ENCODE measurements at places on chromosomes 11 and 22.

DNA sequence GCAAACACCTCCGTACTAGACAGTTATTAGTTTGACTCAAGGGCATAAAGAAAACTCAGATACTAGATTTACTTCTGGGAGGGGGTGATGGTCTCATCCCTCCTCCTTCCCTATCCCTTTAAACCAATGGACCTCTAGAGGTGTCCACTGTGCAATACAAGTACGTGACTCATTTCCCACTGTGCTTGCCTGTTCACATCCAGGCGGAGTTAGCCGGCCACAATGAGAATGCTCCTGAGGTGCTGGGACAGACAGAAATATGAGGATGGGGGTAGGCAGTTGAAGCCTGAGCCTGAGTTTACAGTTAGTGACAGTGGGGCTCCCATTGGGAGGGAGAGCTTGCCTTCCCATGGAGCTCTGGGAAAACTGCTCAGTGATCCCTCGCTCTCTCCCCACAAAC lies 8.4 kb upstream of the PMM1 start:
- DNase-seq, result peak; percentile 77

DNA sequence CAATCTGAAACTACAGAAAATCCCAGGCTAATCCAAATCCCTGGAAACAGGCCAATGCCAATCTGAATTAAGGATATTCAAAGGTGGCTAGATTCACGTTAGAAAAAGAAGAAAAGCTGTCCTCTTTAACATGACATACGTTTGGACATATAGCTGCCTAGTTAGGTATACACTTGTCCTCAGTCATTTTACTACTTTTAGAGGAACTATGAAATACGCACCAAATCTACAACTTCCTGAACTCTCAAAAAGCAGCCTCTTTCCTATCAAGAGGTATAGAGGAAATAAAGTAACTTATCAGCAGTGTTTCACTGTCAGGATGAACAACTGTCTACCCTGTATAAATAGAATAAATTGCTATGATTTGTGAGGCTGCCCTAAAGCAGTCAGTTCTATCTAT lies 24.0 kb downstream of the KMT5B start:
- DNase-seq, result no peak

- no peak for DNase-seq
These were observed 101.6 kb upstream of the RTL6 start for GRCh38 chr22:44599500-44600140.

- DNase-seq, result no peak
These were observed at the start of gene MYBPC3 for GRCh38 chr11:47352556-47352955. MYBPC3 (minus strand) TSS chr11:47352702; CDS start chr11:47352647, 55 bp downstream.

DNA sequence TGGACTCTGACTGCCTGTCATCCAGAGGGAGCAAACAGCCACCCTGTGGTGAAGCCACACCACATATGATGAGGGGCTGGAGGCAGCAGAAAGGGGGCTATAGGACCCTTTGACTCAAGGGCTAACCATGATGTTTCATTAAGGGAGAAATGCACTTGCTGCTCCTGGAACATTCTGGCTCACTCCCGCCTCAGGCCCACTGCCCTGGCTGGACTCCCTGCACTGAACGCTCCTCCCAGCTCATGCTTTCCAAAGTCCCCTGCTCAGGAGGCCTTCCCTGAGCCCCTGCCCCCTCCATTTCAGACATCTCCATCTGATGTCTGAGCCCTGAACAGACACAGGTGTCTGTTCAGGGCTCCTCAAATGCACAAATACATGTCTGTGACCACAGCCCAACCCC lies 69.1 kb downstream of the CDKN1C start:
- no peak for DNase-seq

DNA sequence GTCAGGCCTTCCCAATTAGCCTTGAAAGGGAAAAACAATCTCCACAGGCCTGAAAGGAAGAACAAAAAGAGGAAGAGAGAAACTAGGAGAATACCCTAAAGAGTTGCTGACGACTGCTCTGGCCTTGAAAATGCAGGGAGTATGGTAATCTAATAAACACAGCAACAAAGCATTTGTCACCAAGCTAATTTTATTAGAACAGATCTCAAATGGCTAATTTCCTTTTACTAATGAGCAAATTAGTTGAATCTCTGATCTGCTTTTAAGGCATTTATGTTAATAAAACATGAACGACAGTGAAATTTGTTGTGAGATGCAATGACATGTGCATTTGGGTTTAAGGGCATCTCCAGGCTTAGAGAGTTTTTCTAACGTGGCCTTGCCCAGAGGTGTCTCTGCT lies 212.2 kb downstream of the BUD13 start:
- no peak for DNase-seq

DNA sequence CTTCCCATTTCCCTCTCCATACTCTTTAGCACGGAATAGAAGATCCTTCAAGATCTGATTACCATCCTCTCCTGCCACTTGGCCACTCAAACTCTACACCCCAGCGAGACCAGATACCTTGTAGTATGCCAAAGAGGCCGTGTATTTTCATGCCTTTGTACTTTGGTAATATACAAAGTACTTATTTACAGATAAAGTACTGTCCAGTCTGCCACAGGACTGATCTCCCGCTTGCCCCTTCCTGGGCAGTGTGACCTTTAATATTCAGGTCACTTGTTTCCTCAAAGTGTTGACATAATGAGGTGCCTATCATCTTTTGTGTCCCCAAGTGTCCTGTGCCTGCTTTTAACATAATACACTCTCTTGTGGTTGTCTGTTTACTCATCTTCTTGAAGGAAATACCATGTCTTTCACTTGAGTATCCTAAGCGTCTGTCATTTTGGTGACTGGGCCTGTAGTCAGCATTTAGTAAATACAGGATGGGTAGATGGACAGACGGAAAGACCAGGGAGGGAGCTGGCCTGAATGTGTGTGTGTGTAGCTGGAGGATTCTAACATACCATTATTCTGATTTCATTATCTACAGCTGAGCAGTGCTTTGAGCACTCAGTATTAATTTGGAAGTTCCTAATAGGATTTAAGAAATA lies 137.4 kb downstream of the NAV2 start:
- DNase-seq, result no peak

GRCh38 chr11:122923302-122923701 lies 40.7 kb downstream of the JHY start:
- no peak for DNase-seq

DNA sequence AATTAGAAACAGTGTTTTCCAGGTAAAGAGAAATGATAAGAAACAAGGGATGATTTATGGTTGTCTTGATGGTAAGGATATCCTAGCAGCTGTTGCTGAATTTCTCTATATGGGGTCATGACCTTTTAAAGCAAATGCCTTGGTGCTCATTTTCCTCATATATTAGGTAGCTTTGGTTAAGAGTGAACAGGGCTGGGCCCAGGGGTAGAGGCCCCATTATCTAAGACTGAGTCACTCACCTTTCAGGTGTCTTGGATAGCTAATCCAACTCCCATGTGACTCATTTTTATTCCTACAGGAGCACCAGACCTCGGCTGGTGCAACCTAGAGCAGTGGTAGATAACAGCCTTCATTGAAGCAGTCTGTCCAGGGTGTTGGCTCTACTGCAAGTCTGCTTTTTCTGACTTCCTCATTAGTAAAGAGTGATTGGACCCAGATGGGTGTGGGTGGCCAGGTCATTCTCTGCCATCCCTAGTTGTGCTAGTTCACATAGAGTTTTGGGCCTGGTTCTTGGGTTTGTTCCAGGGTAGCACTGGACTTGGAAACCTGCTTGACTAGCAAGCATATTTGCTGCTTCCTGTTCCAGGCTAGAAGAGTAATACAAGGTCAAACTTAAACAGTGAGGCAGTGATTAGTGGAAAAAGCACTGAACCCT lies 37.4 kb downstream of the CTNND1 start:
- peak; percentile 49 for DNase-seq

DNA sequence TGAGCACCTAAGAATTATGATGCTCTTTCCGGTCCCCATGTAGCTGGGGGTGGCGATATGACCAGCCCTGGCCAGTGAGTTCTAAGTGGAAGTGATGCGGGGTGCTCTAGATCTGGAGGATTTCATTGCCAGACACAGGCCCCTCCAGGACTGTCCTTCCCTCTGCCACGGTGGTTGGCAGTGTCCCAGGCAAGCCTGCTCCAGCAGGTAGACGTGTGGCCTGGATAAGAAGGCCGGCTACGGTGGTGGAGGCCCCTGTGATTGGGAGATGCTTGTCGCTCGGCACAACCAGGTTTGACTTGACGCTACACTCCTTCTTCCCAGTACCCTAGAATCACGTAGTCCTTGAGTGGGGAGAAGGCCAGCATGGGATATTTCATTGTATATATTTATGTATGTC lies 9.1 kb upstream of the ARHGAP8 start:
- DNase-seq, result no peak

- DNase-seq, result no peak
These were observed 4.4 kb downstream of the TBX10 start for GRCh38 chr11:67635231-67635521.

GRCh38 chr11:62552485-62553079 lies 6.0 kb upstream of the AHNAK start:
- DNase-seq, result no peak

DNA sequence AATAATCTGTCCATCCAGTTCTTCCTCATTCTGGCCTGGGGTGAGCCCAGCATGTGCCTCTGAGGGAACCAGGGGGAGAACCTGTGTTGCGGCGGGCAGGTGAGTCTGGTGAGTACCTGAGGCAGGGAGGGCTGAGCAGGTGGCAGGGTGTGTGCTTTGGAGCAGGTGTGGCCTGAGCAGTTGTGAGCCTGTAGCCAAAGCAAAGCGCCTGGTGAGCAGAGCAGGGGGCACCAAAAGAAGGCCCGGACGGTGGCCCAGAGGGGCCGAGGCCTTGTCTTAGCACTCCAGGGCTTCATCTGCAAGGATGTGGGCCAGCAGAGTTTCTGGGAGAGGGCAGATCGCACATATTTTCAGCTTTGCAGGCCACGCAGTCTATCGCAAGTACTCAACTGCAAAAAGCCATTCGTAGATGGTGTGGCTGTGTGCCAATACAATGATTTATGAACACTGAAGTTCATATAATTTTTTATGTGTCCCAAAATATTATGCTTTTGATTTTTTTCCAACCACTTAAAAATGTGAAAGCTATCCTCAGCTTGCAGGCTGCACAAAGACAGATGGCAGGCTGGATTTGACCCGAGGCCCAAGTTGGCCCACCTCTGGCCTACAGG lies 8.7 kb downstream of the GLB1L2 start:
- no peak for DNase-seq

DNA sequence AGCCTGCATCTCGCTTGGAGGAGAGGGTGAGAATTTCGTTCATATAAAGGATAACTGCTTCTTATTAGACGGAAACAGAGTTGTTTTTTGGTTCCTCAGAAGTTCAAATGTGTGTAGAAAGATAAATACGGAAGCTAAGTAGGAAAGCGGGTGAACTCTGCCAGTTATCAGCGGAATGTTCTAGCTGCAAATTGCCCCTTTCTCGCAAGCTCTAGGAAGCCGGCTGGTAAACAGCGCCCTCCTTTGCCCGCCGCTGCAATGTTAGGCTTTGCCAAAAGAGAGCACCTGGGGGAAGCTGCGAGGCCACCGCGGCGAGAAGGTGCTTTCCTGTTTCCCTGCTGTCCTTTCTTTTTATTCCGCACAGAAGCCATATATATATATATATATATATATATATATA lies 67.0 kb downstream of the IGLL5 start:
- DNase-seq, result no peak

DNA sequence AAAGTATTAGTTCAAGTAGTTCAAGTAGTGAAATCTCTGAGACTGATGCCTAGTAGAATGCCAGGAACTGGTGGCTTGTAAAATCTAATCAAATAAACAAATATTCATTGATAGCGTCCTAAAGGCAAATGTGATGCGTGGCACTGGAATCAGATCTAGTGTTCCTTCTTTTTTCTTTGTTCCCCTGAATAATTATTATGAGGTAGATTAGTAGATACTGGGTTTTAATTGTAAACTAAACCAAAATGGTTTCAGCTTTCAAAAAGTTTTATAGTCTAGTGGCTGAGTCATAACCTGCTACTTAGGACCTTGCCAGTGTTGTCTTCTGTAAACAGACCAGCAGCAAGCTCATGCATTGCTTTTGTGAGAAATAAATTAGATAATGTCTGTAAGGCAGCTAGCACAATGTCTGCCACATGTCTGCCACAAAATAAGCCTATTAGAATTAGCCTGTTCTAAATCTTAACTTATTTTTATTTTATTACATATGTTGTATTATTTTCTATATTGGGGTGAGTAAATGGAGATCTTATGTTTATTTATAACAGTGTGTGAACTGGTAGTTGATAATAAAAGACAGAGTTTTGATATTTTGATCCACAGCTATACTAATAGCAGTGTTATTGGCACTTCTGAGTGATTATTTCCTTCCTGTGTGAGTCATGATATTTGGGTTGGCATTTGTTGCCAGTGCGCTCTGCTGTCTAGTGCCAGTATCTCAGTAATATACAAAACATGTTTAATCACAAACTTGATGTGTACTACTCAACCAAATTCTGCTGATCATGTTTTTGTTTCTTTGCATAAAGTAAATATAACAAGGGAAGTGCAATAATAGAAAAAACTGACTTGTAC lies 135.7 kb downstream of the TMEM135 start:
- DNase-seq, result peak; percentile 66

DNA sequence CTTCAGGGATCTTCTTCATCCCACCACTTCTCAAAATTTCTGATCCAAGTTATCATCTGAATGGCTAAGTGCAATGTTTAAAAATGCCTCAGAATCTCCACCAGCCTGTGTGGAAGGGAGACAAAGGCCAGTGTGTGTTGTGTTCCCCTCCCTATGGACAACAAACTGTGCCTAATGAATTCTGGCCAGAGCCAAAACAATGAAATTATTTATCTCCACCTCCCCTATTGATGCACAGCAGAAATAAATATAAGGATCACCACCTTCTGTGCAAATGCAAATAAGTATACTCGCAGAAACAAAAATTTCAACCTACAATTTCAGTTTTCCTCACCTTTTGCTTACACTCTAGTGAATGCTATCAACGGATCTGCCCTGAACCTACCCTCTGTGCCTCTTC lies 75.8 kb downstream of the GAB2 start:
- no peak for DNase-seq

DNA sequence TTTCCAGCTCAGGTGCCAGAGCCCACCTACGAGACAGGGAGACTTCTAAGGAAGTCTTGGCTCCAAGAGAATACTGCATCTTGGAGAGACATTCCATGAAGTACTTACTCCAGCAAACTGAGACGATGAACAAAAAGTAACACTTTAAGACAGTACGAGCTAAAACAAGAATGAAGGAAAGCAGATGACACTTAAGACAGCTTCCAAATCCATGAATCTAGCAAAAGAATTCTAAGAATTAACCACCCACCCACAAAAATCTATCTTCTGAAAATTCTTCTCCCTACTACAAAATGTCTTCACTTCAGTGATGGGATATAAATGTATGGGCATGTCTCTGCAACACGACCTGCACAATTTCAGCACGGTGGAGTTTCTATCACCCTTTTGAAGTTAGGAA lies 132.9 kb downstream of the C11orf58 start:
- no peak for DNase-seq
